HCT116 (cell line): ENCODE measurements at places on chromosomes 5 and 9. TPM values are rescaled to one million over a fixed set of nuclear protein-coding genes. Genes with fewer than 3 reads are reported as not detected.
A peak's percentile ranks its signal among the peaks of the same experiment; 100 is the strongest.

Gene BTNL3
- not detected for total RNA-seq

Gene TICAM2
- 2.9 TPM for total RNA-seq

DNA sequence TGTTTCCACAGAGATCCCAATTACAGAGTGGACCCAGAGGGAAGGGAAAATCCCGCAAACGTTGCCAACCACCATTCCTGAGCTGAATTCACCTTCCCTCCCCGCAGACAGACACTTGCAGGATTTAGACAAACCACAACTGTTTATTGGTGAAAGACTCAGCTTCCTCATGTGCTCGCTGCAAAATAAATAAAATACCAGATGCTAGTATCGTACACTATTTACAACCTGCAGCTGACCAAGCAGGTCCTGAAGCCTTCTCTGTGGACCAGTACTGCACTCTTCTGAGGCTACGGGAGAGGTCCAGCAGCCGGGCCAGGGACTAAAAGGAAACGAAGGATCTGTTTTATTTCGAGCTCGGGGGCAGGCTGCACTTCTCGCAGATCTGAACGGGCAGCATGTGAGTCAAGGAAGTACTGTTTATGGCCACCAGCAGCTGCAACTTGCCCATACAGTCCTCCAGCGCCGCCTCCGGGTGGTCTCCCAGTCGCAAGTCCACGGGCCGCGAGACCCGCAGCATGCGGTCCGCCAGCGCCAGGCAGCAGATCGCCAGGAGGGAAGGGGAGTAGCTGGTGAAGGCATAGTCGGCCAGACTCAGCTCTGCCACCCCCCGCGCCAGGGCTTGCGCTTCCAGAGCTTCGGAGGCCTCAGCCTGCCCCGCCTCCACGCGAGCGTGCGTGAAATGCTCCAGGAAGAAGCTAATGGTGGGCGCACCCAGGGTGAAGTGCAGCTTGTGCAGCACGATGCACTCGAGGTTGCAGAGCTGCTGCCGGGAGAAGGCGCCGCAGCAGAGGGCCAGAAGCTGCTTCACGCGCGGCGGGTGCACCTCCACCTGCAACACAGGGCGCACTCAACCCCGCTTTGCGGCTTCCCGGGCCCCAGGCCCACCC lies 2.1 kb downstream of the CCNO start:
- peak overlapping the region; percentile 64 for H3K4me3 ChIP-seq
- no peak overlapping the region for H3K27ac ChIP-seq
- H3K4me1 ChIP-seq, result peaks cover 35% of the 10 kb centered on the region
- no peaks in the 10 kb centered on the region for H3K36me3 ChIP-seq
- no peak for DNase-seq
- no peaks in the 10 kb centered on the region for H3K27me3 ChIP-seq

Gene NUTM2G
- not detected for total RNA-seq

GRCh38 chr5:40623480-40624420 lies 56.0 kb upstream of the PTGER4 start:
- DNase-seq, result no peak
- no peak overlapping the region for H3K27ac ChIP-seq
